Activated CD4-positive, alpha-beta T cell treated with anti-CD3 and anti-CD28 coated beads, Interleukin-2, amount 50 U/mL, for 4 hours (primary cell): ENCODE measurements at places on chromosomes 16 and 17.
A peak's percentile ranks its signal among the peaks of the same experiment; 100 is the strongest.

GRCh38 chr17:7296189-7296861 lies 1.9 kb upstream of the YBX2 start:
- peak; percentile 43 for DNase-seq

DNA sequence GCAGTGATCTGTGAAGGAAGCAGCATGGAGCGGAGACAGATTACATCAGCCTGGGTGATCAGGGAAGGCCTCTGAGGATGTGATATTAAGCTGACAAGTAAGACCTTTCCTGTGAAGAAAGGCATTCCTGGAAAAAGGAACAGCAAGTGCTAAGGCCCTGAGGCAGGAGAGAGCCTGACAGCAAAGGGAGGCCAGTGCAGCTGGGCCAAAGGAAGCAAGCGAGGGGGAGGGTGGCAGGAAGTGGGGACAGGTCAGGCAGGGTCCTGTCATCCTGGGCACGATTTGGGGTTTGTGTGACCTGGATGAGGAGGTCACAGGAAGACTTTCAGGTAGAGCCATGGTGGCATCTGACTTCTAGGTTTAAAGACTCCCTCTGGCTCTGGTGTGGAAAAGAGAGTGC lies 12.3 kb downstream of the CPNE2 start:
- DNase-seq = no peak

DNA sequence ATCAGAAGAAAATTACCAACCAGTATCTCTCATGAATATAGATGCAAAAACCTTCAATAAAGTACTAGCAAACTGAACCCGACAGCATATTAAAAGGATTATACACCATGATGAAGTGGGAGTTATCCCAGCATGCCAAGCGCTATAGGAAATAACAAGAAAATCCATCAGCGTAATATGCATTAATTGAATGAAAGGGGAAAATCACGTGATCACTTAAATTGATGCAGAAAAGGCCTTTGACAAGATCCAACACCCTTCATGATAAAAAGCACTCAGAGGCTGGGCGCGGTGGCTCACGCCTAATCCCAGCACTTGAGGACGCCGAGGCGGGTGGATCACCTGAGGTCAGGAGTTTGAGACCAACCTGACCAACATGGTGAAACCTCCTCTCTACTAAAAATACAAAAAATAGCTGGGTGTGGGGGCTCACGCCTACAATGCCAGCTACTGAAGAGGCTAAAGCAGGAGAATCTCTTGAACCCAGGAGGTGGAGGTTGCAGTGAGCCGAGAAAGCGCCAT lies 4.8 kb downstream of the CTRB2 start:
- no peak for DNase-seq

- DNase-seq = peak; percentile 41
Observed at GRCh38 chr16:31382485-31383161, 10.5 kb upstream of the ITGAD start.

GRCh38 chr17:70073310-70073709 lies 1.7 kb upstream of the KCNJ16 start:
- DNase-seq = no peak

DNA sequence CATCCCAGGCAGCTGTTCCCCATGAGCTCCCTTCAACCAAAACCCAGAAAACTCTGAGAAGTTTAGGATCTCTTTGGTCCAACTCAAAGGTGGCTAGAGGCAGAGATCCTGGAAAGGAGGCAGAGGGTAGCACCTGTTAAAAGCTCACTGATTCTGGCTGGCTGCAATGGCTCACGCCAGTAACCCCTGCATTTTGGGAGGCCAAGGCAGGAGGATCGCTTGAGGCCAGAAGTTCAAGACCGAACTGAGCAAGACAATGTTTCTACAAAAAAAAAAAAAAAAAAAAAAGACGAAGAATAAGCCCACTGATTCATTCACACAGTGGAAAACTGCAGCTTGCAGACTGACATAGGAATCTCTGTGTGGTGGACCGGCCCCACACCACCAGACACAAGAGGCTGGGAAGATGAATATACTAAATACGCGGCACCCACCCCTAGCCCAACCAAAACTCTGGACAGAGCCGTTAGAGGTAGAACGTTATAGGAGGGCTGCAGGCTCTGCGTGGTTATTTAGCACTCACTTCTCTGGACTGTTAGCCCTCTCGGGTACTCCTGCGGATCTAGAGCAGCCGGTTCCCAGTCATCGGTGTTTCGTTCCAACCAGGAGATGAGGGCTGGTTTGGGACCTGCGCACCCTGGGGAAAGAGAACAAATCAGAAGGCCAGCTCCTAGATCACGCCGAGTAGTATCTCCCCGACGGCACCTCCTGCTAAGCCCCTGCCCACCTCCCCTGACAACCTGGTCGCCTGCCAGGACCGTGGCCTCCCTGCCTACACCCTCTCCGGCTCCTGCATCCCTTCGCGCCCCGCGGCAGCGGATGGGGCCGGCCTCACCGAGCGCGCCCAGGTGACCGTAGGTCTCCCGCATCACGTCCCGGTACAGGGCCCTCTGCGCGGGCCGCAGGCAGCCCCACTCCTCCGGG lies 925 bp downstream of the ZNF689 start:
- peak; percentile 25 for DNase-seq

DNA sequence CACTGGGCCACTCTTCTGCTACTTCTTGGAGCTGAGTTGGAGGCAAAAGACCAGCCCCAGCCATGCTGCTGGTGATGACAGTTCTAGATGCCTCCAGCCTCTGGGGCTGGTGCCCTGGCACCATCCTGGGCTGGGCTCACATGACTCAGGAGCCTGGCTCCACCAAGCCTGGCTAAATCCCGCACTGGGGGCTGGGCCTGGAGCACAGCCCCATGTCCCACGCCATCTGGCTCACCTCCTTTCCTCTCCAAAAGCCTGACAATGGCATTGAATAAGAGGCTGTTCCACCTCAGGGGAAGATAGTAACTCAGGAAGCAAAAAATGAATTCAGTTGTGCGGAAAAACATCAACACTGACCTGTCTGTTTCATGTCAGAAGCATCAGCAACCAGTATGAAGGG lies 45.1 kb upstream of the MTSS2 start:
- no peak for DNase-seq

DNA sequence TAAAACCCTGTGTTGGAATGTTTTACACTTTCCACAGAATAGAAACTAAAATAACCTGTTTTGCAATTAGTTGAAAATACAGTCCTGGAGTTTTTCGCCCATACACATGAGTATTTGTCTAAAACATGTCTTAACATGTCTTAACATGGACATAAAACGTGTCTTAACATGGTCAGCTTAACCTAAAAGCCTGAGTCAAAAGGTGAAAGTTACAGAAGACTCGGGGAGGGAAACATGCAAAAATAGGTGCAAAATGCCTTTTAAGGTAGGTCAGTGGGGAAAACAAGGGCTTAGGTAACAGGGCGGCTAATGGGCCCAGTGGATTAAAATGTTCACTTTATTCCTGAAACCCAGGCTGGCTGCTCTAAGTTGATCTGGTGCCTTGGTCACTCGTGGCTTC lies 56.1 kb upstream of the RBL2 start:
- DNase-seq = no peak

GRCh38 chr16:11649276-11649675 lies 19.0 kb upstream of the SNN start:
- no peak for DNase-seq

DNA sequence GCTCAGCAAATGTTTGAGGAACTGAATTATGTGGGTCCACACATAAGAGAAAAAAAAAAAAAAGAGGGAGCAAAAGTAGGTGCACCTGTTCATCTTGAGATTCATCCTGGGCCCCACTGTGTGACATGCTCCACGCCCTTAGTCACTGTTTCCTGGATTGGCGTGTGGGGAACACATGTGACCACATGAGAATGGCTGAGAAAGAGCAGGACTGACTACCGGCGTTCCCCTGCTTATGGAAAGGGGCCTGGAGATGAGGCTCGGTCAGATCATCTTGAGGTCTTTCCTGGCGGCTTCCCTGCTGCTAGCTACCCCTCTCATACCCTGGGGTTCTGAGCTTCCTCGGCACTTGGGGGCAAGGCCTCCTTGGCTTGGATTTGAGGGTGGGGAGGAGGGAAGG lies 3.9 kb downstream of the DEXI start:
- DNase-seq = no peak

DNA sequence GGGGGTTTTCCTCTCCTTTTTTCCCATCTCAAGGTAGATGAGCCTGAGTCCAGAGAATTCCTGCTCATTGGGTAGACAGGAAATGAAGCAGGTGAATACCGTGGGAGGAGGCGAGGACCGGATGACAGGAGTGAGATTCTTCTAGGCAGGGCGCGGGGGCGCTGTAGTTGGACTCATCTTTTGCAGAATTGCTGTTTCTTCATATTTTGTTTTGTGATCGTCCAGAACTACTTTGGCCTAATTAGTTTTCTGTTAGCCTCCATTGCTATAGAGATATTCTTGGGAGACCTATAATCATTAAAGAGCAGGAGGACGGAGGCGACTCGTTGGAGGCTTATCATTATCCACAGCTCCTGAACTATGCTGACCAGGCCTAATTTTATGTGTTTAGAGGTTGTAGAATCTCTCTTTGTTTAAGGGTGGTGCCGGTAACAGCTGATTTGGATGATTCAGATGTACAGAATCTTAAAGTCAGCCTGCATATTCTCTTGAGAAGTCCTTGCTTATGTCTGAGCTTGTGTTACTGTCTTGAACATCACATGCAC lies 650 bp downstream of the ATP6V0A1 start:
- no peak for DNase-seq

GRCh38 chr16:46555951-46556350 lies 65.2 kb downstream of the SHCBP1 start:
- no peak for DNase-seq

DNA sequence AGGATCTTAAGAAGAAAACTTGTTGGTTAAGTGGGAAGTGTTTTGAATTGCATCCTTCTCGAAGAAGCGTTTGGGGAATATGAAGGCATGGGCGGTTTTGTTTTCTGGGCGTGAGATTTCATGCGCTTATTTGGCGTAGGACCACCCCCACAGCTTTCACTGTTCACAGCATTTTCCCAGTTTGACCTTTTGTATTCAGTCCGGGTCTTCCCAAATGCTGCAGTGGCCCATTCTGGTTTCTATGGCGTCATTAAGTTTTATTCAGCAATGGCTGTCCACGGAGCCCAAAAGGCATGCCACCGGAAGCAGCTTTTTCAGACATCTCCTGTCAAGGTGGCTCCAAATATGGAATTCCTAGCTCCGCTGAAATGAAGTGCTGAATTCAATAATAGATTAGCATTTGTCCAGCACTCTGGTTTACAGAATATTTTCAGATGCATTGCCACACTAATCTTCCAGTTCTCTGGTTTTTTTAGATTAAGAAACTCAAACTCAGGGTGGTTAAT lies 90.6 kb upstream of the FBXO47 start:
- no peak for DNase-seq

DNA sequence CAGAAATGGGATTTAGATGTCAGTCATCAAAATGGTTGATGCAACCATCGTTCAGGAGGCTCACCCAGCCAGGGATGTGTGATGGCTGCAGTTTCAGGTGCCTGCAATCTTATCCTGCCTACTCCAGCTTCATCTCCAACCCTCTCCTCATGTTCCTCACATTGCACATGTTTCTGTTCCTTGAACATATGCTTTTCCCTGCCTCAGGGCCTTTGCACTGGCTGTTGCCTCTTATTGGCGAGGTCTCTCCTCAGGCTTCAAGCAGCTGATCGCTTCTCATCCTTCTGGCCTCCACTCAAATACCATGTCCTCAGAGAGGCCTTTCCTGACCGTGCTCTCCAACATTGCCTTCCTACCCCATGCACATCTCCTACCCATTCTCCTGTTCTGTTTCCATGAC lies 24.6 kb downstream of the ARSG start:
- no peak for DNase-seq

GRCh38 chr16:88354229-88355092 lies 28.3 kb upstream of the ZNF469 start:
- DNase-seq = no peak

- no peak for DNase-seq
Observed at GRCh38 chr17:57612202-57613071, 132.7 kb downstream of the CCDC182 start.

GRCh38 chr16:55467898-55468297 lies 11.1 kb upstream of the MMP2 start:
- DNase-seq = no peak

DNA sequence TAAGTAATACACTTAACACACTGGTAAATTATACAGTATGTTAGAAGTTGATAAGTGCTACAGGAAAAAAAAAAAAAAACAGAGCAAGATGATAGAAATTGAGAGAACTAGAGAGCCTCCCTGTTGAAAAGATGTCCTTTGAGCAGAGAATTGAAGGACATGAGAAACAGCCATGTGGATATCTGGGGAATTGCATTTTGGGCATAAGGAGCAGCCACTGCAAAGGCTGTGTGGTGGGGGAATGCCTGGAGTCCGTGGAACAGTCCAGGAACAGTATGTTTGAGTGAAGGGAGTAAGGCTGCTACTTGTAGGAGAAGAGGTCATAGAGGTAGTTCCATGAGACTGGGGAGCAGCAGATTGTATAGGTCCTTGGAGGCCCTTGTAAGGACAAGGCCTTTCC lies 178.4 kb downstream of the FTO start:
- DNase-seq = no peak

GRCh38 chr17:82494236-82495055 lies 25.1 kb upstream of the FOXK2 start:
- peak; percentile 81 for DNase-seq

DNA sequence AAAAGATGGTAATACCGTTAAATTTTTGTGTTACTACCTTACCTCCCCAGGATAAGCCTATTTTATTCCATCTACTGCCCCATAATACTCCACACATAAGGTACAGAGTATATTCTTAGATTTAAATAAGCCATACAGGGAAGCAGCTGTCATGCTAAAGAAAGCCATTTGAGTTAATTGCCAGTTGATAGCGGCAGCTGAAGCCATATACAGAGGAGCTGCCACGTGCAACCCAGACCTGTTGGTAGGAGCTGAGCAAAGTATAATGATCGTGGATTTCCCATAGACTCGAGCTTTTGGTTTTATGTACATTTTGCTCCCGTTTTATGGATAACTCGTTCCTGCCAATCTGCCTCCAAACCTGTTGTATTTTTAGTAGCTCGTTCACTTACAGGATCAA lies 12.0 kb downstream of the CPSF4L start:
- no peak for DNase-seq

- peak; percentile 77 for DNase-seq
Observed at GRCh38 chr16:2486645-2487516, 12.0 kb downstream of the TBC1D24 start.

DNA sequence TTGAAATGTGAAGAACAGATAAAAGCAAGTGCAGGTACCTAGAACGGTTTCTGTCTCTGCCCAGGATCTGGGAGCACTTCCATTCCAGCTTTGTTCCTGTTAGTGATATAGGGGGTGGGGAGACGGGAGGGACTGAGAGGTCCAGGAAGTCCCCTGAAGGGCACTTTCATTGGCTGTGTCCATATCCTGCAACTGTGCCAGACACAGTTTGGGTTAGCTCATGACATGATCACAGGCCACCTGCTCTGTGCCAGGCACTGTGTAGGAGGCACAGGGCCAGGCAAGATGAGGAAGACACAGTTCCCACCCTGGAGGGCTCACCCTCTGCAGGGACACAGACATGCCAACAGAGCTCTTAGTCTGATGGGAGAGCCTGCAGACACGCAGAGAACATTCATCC lies 7.9 kb downstream of the CBLN1 start:
- DNase-seq = no peak

DNA sequence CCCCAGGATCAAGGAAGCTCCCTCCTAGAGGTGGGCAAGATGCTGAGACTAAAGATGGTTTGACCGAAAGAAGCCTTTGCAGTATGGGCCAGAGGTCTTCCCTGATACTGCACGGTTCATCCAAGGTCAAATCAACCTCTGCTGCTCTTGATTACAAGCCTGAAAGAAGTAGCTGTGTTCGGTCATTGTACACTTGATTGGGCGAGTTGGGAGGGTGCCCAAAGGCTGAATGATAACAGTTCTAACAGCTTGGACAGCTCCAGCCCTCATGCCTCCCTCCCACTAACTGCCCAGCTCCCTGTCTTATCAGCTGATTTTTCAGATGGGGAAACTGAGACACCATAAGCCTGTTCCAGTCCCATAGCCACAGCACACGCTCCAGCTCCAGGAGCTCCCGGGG lies 42.8 kb downstream of the ABCC12 start:
- DNase-seq = no peak
